KBM-7 (cell line): ENCODE measurements at places on chromosomes 2 and 18.

- no peak for DNase-seq
Measured at GRCh38 chr18:44143072-44143471, 537.6 kb upstream of the SETBP1 start.

DNA sequence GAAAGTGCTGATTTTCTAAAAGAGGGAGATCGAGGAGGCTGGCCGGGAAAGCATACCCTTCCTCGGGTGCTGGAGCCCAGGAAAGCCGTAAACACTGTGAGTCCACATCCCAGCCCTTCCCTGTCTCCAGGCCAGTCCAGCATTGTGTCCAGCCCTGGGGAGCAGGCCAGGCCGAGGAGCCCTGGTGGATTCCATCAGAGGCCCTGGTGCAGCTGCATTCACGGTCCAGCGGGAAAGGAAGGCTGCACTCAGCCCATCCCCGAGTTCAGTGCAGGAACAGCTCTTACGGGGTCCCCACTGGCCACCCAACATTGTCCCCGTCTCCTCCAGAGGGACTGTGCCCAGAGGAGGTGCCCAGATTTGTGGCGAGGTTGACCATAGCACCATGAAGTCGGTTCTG, 218.6 kb downstream of the KLHL29 start:
- DNase-seq = no peak

GRCh38 chr2:223319601-223320000, 267.6 kb downstream of the KCNE4 start:
- DNase-seq = no peak

DNA sequence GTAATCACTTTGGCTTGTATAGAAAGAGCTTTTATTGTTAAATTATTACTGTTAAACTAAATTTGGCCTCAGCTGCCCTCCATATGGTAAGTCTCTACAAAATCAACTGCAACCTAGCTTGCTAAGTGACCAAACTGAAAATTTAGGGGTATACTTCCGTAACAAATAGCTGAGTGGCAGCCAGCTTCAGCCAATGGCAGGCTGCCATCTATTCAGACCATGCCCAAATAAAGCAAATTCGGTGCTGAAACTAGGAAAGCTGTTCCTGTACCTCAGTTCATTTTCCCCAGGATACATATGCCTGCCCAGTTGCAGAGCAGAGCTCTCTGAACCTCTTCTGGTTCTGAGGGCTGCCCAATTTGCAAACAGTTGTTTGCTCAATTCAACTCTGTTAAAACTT, 94.8 kb downstream of the EML6 start:
- no peak for DNase-seq

DNA sequence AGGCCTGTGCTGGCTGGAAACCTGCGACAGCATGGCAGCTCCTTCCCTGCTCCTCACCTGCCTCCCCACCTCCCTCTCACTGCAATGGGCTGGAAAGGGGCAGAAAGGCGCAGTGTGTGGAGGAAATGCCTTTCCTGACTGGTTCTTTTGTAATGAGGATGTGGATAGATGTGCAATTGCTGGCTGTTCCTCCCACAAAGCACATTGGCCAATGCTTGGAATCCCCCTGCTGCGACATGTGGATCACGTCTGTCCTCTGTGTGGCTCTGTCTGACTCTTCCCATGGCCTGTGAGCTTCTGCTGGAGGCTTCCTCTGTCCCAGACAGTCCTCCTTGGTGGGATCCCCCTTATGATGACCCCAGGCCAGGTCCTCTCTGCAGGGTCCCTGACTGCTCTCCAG, 172.5 kb downstream of the NCK2 start:
- DNase-seq = no peak

GRCh38 chr2:104880076-104880475, 26.2 kb downstream of the POU3F3 start:
- no peak for DNase-seq

- DNase-seq = no peak
Measured at GRCh38 chr2:240530181-240530580, 27.6 kb downstream of the ANKMY1 start.
